GM23338 (cell line): ENCODE measurements at places on chromosomes 6 and 20.

GRCh38 chr20:16599257-16599656 lies 26.0 kb upstream of the KIF16B start:
- no peak for DNase-seq

DNA sequence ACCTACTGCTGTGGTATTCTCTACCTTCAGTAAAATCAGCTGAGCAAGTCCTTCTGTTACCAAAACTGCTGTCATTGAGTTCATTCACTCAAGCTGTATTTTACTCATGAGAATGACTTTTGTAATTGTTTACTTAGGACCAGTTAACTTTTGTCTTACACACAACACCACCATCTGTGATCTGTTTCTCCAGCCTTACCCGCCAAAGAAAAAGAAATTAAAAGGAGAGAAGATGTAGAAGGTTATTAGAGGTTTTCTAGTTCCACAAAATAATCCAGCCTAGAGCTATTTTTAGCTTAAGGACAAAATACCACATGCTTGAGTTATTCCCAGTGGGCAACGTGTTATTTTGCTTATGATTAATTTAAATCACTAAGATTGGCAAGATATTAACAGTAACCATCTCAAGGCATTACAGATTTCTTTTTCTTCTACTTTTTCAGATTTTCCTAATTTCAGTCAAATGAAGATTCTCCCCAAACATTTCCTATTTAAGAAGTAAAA lies 38.2 kb downstream of the FAM8A1 start:
- DNase-seq: no peak

- DNase-seq: no peak
These were observed 4.9 kb downstream of the OVOL2 start for GRCh38 chr20:18052856-18053255.

DNA sequence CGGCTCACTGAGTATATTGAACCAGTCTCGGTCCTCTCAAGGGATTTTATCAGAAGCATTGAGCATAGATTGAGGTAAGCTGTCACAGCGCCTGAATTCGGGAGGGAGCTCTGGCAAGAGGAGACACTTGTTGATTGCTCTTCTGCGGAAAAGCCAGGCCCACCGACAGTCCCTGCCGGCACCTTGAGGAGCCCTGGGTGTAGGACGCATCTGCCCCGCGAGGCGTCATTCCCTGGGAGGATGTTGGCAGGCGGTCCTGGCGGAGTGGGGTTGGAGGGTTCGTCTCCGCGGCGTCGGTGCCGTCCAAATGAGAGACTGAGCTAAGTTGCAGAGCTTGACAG lies 843 bp downstream of the FBXO9 start:
- DNase-seq: no peak

DNA sequence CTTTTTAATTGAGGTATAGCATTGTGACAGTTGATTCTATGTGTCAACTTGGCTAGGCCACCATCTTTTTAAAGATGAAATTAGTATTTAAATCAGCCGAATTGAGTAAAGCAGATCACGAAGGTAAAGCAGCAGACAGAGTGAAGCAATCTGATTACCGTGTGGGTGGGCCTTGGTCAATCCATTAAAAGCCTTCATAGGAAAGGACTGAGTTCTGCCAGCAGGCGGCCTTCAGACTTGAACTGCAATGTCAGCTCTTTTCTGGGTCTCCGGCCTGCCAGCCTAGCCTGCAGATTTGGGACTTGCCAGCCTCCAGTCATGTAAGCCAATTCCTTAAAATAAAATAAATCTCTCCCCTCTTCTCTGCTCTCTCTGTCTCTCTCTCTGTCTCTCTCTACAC lies 22.4 kb upstream of the TGM2 start:
- DNase-seq: peak; percentile 81

DNA sequence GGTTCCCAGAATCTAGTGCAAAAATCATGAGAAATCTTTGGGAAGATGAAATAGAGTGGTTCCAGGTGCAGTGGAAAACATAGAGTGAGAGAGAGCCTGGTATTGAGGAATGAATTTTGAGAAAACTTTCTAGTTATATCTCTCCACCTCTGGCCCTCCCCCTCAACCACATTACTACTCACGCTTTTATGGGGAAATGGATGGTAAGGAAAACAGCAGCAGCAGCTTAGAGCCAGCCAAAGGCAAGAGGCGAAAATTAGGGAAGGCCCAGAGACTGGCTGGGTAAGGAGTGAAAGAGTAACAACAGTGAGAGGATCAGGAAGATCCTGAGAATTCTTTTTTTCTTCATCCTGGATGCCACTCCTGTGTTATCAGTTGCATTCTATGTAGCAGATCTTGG lies 187.9 kb upstream of the ECI2 start:
- no peak for DNase-seq

GRCh38 chr6:35970181-35970580 lies 49.3 kb upstream of the SRPK1 start:
- no peak for DNase-seq

- DNase-seq: no peak
These were observed 45.3 kb downstream of the PRR18 start for GRCh38 chr6:166262743-166263515.

GRCh38 chr6:158257781-158258180 lies 54.5 kb upstream of the TULP4 start:
- no peak for DNase-seq

DNA sequence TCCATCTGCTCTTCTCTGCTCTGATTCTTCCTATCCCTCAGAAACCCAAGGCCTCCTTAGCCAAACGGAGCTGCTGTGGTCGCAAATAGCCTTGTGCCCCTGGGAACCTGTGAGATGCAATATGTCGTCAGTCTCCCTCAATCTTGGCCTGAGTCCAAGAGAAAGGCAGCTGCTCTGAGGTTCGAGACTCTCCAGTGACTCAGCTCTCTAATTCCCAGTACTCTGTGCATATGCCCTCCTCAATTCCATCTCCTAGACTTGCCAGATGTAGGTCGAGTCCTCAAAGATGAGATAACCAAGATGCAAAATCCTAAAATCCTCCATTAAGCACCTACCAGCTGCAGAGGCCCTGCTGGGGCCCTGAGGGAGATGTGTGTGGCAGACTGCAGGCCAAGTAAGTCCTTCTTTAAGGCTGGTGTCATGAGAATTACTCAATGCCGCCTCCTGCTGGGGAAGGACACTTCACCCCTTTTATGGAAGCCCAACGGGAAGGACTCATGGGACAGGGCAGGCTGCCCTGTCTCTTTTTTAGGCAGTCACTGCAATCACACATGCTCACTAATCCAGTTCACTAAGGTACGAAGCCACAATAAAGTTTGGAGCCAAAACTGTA lies 28.5 kb downstream of the C6orf15 start:
- peak; percentile 84 for DNase-seq
